Lung microvascular endothelial cell (primary cell): ENCODE measurements at places on chromosomes 3 and 15.
A peak's percentile ranks its signal among the peaks of the same experiment; 100 is the strongest.

- no peak for DNase-seq
These were observed 129.9 kb downstream of the XXYLT1 start for GRCh38 chr3:195140816-195141793.

DNA sequence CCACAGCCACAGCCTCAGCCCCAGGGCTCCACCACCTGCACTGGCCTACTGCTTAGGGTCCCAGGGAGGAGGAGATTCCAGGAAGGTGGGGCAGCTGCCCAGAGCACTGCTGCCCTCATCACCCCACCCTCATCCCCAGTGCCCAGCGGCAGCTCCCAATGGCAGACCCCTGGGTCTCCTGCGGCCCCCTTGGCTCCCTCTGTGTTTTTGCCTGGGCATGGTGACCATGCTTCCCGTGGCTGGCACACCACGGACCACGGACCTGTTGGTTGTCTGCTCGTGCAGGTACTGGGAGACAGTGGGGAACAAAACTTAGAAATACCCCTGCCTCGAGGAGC lies 2.7 kb downstream of the CHST13 start:
- no peak for DNase-seq

DNA sequence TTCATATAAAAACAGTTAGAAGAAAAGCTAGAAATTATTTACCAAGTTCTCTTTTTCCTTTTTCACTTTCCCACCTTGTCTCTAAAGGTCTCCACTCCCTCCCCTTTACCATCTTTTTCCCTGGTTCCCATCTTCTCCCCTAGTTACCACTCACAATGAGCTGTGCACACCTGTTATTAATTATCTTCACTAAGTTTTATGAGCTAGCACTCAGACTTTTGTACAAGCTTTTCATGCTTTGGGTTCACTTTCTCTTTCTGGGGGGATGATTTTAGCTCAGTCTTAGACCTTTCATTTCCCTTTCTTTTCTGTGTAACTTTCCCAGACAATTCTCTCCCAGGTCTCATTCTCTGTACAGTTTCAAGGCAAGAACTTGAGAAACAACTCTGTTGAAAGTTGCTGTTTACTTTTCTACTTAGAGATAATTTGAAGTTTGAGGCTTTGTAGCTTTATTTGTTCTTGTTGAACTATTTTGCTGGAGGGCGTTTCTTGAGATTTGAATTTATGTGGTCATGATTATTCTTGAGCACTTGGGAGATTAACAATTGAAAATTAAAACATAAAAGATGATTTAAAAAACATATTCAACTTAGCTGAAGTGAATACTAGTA lies 24.0 kb upstream of the AADAC start:
- no peak for DNase-seq

DNA sequence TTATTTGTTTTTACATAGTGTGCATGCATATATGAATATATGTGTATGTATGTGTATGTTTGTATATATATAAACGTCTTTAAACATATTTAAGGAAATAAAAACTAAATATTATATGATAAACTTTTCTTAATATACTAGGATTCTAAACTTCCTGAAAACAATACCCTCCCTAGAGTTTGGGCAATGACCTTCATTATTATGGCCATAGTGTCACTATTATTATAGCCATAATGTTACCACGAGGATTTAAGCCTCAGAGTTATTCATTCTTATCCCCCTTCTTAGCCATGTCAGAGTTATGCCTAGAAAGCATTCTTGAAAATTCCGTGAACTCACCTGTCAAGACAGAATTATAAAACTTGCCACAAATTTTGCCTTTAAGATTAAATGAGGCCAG lies 335.5 kb downstream of the ERC2 start:
- DNase-seq: no peak

- peak; percentile 82 for DNase-seq
These were observed 51.0 kb downstream of the VGLL4 start for GRCh38 chr3:11592445-11593298.

DNA sequence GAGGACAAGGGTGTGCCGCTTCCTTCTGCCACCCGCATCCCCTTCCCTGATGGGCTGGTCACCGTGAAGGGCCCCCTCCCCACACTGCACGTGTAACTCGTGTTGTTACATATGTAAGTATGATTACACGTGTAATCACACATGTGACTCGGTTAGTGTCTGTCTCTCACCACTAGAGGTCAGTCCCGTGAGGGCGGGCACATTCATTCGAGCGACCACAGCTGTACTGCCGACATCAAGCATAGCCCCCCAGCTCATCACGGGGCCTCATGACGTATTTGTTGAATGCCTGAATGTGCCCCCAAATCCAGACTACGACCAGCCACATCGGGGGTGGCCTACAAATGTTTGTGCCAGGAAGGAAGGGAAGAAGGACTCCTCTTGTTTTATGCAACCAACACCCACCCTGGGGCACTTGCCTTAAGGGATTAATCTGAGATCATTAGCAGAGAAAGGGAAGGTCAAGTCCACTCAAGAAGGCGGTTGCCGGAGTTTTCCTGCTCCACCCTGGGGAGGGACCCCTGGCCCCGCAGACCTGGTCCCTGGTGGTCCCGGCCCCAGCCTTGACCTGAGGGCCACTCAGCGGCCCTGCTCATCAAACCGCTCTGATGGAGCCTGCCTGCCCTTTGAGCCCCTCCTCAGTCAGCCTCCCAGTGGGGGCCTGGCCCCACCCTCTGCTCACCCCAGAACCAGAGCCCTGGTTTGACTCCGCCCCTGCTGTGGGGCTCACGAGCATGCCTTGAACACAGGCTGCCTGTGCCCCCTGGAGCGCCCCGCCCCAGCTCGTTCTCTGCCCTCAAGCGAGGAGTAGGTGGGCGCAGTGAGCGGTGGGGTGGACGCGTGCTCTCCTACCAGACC lies 52.8 kb downstream of the RGMA start:
- DNase-seq: peak; percentile 71

DNA sequence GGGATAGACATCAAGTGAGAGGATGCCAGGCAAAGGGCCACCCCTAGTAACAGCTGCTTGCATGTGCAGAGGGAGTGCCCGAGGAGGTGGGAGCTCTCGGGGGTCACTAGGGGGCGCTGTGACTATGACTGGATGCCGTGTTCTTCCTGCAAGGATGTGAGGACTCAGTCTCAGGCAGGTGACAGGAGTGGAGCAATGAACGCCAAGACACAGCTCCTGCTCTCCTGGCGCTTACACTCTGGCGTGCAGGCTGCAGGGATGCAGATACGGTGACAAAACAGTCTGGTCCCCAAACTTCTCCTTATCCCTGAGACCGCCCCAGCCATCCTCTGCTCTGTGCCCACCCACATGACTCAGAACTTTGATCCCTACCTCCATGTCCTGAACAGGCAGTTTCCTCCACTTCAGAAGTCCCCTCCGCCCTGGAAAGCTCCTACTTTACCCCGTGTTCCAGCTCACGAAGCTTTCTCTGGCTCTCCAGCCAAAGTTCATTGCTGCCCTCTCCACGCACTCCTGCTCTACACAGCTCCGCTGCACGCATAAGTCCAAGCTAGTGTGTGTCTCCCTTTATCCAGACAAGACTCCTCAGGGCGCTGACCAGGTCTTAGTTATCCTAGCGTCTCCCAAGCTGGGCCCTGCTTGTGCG lies 14.7 kb downstream of the RHOV start:
- peak; percentile 83 for DNase-seq

DNA sequence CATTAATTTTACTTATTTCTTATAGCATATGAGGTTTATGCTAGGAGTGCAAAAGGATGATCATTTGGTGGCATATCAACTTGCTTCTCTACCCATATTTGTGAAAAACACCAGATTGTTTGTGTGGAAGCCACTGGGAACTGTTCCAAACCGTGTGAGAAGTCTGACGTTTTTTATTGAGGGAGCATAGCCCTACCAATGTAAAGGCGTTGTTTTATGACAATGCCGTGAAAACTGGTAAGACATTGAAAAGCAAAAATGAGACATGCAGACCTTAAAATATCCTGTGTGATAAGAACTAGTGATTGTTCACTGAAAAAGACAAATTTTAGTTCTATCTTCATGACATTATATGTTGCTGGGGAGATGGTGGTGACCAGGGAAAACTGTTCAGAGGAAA lies 87.8 kb downstream of the CHL1 start:
- no peak for DNase-seq

GRCh38 chr3:25897019-25897418 lies 107.1 kb downstream of the OXSM start:
- peak; percentile 2 for DNase-seq

DNA sequence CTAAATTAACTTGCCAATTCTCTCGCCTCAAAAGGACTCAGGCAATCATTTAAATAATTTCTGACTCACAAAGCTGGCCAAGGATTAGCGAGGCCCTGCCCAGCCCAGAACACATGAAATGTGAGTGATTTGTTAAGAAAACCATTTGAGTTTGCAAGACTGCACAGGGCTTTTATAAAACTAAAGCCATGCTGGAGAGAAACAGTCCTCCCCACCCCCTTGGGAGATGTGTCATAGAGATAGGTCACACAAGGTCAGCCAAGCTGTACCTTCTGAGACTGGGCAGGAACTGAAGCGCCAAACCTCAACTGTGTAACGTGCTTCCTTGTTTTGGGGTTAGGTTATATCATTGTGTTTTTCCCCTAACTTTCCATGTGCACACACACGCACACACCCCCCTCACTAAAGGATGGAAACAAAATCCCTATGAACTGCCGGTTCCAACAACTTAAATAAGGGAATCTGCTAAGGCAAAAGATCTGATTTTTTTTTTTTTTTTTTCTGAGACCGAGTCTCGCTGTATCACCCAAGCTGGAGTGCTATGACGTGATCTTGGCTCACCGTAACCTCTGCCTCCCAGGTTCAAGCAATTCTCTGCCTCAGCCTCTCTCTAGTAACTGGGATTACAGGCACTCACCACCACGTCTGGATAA lies 8.1 kb downstream of the SPATA12 start:
- DNase-seq: peak; percentile 90

DNA sequence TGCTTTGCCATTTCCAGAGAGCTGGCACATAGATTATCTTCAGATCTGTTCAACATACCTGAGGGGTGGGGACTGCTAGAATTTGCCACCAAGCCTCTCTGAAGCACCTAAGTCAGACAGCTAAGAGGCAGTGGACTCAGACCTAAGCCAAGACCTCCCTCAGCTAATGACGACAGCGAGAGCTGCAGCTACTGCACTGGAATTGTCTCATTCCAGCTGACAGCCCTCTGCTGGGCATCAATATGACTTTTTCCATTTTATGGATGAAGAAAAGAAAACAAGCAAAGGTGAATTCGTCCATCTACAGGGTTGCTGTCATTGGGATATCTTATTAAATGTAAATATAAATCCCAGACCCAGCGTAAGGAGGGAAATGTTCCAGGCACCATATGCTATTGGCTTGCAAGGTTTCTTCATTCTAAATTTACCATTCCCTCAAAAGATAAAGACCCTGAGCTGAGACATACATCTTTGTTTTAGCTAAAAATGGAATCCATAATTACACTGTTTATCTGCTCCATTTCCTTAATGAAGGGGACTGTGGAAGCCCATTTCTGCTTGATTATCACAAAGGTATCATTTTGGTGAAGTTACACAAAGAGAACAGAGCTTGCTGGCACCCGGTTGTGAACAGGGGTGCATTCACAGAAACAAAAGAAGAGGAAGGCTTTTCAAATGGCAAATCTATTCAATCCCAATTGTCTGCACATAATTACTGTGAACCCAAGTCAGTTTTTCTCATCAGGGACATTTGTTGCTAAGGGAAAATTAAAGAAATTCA lies 85.5 kb upstream of the LRTM1 start:
- no peak for DNase-seq

DNA sequence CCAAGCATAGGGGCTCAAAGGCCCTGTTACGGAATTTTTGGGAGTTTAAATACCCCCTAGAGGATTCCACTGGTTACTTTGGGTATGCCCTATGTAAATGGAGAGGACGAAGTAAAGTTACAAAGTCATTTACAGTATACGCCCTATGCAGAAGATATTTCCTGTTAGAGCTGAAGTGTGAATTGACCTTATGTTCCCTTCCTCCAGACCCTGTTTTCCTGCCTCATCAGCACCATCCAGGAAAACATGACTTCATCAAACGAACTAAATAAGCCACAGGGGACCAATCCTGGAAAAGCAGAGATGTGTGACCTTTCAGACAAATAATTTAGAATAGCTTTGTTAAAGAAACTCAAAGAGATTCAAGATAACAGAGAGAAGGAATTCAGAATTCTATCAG lies 177.4 kb downstream of the SQOR start:
- DNase-seq: peak; percentile 90

DNA sequence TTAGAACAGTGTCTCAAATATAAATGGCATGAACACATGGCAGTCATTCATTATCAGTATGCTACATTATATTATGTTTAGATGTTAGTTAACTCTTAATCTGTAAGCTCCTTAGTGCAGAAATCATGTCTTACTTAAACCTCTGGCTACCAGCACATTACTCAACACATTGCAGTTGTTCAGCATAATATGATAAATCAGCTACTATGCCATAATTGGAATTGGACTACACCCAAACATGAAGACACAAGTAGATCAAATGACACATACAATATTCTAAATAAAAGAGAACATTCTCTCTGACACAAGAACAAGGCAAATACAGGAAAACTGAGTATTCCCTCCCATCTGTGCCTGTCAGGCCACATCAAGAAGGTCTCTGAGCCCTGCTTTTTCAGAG lies 116.1 kb downstream of the PCCB start:
- no peak for DNase-seq

DNA sequence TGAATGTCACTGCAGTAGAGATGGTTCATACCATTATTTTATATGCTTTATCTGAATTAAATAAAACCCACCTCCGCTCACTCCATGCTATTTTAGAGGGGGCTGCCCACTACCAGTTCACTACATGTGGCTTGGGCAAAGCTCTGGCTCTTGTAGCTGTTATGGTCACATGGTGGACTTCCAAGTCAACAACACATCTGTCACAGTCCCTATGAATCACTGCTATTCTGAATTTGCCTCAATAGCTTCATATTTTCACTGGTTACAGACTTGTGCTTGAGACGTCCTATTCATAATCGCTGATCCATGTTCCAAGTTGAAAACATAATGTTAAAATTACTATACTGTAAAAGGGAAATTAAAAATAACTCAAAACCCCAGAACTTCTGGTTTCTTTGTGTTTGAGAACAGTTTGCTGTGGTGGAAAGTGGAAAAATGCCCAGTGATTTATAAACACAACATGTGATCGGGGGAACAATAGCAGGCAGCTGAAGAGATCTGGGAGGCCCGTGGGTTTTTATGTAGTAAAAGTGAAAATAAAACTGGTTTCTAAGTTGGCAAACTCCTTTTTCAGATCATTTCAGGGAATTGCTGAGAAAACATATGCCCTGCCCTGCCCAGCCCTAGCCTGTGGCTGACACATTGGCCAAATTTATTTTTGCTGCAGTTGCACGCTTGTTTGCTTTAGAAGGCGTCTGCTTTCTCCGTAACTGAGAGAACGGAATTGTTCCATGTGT lies 128.8 kb upstream of the PRR23C start:
- peak; percentile 61 for DNase-seq

GRCh38 chr3:58480309-58480708 lies 11.6 kb upstream of the KCTD6 start:
- DNase-seq: no peak

- DNase-seq: no peak
These were observed 12.6 kb upstream of the SPPL2A start for GRCh38 chr15:50778086-50778485.
